ENCODE measurements at places on chromosomes 11 and 22.
A peak's percentile ranks its signal among the peaks of the same experiment; 100 is the strongest.

- no peak for DNase-seq
Measured at GRCh38 chr22:23182309-23183060, 2.2 kb downstream of the BCR start.

DNA sequence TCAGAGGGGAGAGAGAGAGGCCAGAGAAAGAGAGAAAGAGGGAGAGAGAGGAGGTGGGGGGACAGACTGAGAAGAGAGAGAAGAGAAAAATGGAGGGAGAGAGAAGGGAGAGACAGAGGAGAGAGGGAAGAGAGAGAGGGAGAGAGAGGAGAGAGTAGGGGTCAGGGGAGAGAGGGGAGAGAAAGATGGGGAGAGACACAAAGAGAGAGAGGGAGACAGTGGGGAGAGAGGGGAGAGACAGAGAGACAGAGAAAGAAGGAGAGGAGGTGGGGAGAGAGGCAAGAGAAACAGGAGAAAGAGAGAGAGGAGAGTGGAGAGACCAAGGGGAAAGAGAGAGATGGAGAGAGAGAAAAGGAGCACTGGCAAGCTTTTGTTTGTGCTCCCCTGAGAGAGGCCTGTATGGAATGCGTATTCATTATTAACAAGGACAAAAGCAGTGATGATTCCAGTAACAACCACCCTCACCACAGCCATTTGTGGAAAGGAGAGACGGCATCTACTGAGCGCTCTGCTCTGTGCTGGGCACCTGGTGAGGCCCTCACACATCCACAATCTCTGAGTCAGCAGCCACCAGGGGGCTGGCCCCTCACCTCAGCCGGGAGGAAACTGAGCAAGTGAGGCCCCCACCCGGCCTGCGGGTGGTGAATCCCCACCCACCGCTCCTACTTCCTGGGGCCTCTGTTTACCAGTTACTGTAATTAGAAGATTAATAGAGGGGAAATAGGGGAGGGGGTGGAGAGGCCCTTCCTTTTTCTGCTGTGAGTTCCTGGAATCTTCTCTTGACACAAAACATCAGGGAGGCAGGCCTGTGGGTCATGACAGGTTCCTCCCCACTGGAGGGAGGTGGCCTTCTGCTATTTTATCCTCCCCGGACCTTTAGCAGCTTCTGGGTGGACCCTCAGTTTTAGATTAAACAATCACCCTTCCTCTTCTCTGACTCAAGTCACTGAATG, 14.6 kb upstream of the MIAT start:
- DNase-seq = no peak

DNA sequence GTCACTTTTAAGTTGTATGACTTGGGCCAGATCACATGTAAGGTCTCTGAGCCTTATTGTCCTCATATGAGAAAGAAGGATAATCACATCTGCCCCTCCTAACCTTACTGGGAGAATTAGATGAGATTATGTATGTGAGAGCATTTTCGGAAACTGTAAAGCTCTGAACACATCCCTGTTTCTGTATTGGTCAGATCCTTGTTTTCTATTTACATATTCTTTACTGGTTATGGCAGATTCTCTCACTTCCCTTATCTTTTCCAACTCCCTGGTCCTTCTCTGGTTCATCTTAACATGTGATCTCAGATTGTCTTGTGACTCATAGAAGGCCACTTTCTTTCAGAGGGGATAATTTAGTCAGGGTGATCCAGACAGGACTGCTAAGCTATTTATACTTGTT, 41.8 kb downstream of the CCDC81 start:
- no peak for DNase-seq

- no peak for DNase-seq
Measured at GRCh38 chr11:19603771-19604170, 108.9 kb upstream of the NAV2 start.

DNA sequence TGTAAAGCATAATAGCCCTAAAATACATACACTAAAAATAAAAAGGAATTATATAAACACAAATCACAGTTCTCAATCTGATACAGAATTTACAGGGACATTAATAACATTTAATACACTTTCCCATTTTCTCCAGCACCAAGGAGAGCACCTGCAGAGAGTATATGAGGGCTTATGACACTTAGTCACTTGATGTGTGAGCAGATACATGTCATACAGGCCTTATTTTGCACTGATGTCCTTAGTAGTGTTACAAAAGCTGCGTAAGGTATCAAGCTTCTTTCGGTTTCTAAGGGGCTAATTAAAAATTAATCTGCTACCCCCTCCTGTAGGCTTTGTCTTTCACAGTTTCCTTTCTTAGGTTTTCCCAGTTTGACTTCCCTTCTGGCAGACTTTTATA, 61.3 kb downstream of the TRIM44 start:
- DNase-seq = no peak

GRCh38 chr22:44214764-44215163, 34.0 kb downstream of the PARVG start:
- DNase-seq = no peak

- DNase-seq = no peak
Measured at GRCh38 chr11:19283991-19284390, 43.2 kb upstream of the E2F8 start.

- DNase-seq = peak; percentile 21
Measured at GRCh38 chr11:12692229-12693075, 18.2 kb downstream of the TEAD1 start.

DNA sequence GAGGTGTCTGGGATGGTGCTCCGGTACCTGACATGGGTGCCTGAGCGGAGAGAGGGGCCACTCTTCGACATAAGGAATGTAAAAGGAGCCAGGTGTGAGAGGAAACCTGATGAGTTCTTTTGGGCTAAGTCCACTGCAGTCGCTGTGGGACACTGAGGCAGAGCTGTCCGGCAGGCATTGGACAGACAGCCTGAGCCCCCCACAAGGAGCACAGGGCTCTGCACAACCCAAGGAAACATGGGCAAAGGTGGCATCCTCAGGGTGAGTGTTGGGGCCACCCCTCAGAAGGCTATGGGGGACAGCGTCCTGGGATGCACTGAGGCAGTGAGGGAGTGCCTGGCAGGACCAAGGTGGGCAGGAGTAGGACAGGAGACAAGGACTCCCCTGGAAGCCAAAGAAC, 57.7 kb upstream of the EMID1 start:
- no peak for DNase-seq

- DNase-seq = no peak
Measured at GRCh38 chr11:17459236-17459896, 17.3 kb downstream of the ABCC8 start.

DNA sequence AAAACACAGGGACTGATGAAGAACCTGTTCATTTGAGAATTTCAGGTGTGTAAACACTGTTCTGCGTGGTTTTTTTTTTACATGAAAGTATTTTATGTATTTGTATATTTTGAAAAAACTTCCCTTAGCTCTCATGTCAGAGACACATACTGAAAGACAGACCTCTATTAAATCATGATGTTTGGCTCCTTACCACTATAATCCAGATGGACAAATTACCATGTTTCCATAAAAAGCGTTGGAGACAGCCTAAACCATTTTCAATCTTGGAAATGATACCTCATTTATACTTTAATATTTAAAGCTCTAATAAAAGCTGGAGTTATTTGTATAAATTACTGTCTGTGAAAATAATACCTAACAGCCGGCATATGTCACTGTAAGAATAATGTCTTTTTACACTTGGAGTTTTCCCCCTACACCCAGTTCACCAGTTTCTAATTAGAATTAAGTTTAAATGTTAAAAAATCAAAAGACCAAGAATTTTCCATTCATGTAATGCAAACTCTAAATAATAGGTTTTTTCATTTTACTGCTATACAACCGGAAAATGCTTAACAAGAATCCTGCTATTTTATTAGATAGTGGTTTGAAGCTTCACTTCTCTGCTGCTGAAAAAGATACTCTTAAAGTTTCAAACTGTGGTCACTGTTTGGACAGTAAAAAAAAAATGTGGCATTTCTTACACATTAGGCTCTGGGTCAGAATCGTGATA, 30.8 kb downstream of the APLP2 start:
- DNase-seq = no peak

DNA sequence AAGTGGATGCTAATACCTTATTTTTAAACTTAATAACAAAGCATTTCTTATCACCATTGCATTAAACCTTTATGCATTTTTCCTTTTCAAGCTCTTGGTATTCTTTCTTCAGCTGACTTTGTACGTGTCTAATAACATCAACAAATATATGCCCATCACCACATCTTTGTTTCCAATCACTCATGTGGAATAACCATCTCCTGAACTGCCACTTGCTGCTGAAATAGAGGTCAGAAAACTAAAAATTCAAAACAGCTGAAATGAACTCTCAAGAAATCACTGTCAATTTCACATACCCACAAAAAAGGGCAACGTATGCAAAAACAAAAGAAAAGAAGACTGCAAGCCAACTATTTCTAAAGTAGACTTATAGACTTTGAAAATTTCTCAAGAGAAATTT, 7.4 kb downstream of the MSANTD4 start:
- DNase-seq = no peak

GRCh38 chr11:65574109-65574810, 1.6 kb upstream of the EHBP1L1 start:
- peak; percentile 96 for DNase-seq

GRCh38 chr11:35629511-35629910, 11.3 kb downstream of the FJX1 start:
- DNase-seq = no peak

- DNase-seq = no peak
Measured at GRCh38 chr11:110289472-110289871, 6.9 kb downstream of the RDX start.

DNA sequence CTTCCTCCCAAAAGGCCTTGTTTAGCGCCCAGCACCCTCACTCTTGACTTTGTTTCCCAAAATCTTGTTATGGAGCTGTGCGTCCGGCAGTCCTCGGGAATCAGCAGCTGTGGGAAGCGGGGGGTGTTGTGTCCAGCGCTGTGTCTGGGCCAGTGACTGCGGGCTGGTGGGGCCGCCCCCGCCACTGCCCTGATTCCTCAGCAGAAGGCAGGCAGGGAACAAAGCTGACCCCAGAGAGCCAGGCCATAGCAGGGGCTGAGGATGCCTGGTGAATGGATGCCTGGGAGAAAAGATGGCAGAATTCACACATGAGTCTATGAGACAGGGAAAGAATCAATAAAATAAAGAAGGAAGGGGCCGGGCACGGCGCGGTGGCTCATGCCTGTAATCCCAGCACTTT, 2.5 kb downstream of the APOBEC3C start:
- DNase-seq = no peak

DNA sequence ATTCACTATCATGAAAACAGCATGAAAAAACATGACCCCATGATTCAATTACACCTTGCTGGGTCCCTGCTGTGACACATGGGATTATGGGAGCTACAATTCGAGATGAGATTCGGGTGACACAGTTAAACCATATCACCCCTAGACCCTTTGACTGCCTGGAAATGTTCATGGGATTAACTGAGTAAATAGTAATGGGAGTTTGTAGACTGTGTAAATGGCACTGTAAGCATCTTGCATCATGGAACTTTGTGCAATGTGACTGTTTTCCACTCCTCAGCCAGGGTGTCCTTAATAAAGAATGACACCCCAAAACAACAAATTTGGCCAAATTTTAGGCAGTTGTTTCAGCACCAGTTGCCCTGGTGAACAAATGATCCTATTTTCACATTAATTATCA, 7.9 kb upstream of the SLC22A25 start:
- DNase-seq = no peak

DNA sequence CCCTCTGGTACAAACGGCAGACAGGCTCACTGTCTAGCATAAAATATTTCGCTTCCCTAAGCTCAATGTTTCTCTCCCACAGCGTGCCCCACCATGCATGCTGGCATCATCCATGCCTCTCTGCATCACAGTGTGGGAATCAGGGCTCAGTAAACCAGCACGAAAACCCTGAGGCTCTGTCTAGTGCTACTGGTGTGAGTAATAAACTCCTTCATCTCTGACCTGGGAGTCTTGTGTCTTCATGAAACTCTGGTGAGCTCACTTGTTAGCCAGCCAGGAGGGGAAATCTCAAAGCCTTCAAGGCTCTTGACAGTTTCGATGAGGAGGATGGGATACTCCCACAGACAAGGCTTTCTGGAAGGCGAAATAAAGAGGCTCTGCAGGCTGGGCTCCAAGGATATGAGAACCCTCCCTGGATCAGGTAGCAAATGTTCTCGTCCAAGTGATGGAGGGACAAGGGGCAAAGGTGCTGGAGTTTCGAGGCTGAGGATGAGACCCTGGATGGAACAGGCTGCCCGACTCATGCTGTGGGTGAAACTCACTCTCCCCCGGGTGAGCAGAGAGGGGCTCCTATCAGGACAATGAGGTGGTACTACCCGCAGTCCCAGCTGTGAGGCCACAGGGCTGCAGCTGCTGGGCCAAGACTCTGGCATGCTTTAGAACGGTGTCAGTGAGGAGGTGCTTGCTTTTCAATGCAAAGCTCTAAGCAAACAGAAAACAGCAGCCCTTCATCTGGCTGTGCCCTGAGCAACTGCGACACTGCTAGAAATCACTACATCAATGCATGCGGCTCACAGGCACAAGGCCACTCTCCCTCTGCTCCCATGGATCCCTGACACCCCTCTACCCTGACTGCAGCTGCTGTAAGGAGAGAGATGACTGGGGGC, 69.3 kb downstream of the SHANK2 start:
- DNase-seq = no peak

- no peak for DNase-seq
Measured at GRCh38 chr22:22375576-22376351, 131.2 kb downstream of the VPREB1 start.

DNA sequence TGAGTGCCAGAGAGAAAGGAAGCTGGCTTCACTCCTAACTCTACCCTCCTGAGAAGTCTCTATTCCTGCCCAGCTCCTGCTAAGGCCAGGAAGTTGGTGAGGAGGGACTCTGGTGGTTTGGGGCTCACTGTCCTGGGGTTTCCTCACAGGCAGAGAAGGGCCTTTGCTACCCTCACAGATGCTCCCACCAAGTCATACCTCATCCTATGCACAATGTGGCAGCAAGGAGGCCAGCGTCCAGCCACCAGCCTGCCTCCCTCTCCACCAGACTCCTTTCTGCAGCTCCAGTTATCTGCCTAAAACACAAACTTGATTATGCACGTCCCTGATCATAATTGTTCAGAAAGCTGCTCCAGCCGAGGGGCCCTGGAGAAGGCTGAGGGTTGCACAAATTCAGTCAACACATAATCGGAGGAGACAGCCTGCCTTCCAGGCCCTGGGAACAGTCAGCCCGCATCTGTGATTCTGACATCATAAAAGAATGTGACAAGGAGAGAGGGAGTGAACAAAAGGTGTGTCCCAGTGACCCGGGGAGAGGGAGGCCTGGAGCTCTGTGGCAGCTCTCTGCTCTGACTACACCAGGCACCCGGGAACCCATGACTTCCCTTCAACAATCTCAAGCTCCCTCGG, 28.8 kb downstream of the DKK3 start:
- no peak for DNase-seq

DNA sequence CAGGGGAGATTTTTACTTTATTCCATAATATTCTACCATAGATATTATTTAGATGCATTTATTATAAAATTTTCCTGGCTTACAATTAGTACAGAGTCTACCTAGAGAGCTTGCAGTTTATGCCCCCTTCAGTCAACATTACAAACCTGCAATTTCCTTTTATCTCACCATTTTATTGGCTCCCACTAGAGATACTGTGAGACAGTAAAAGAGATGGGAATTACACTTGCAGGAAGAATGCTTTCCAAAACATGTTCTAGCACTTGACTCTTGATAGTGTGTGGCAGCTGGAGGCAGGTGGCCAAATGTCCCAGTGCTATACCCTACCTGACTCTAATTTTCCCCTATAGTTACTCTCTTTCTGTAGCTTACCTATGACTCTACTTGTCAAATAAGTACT, 863.2 kb downstream of the DLG2 start:
- no peak for DNase-seq

Measured in T1000 (cell line).